Kidney (tissue), 22 donors: ENCODE measurements at places on chromosomes 1 and 21. TPM values are rescaled to one million over a fixed set of nuclear protein-coding genes. Genes with fewer than 3 reads are reported as not detected.

The CNN3 gene
- total RNA-seq = 291 TPM

The LIPI gene
- not detected for total RNA-seq

The CCT3 gene
- total RNA-seq = 149 TPM

The F5 gene
- 3.8 TPM for total RNA-seq

The DIRAS3 gene
- total RNA-seq = 8.8 TPM

The BNIPL gene
- total RNA-seq = 0.54 TPM

The SUSD4 gene
- 14.0 TPM for total RNA-seq

The PPT1 gene
- 95.5 TPM for total RNA-seq

The KRTAP20-2 gene
- not detected for total RNA-seq

The REN gene
- 32.4 TPM for total RNA-seq

The HSD3B1 gene
- total RNA-seq = not detected

The CAPN2 gene
- 276 TPM for total RNA-seq

The SLC45A1 gene
- total RNA-seq = 1.8 TPM

The IL22RA1 gene
- 1.4 TPM for total RNA-seq

The CD53 gene
- total RNA-seq = 70.9 TPM

The LCE3D gene
- not detected for total RNA-seq
